ENCODE measurements at places on chromosomes 12 and 14.

- no peak for DNase-seq
These were observed 28.6 kb downstream of the USP44 start for GRCh38 chr12:95522692-95523091.

DNA sequence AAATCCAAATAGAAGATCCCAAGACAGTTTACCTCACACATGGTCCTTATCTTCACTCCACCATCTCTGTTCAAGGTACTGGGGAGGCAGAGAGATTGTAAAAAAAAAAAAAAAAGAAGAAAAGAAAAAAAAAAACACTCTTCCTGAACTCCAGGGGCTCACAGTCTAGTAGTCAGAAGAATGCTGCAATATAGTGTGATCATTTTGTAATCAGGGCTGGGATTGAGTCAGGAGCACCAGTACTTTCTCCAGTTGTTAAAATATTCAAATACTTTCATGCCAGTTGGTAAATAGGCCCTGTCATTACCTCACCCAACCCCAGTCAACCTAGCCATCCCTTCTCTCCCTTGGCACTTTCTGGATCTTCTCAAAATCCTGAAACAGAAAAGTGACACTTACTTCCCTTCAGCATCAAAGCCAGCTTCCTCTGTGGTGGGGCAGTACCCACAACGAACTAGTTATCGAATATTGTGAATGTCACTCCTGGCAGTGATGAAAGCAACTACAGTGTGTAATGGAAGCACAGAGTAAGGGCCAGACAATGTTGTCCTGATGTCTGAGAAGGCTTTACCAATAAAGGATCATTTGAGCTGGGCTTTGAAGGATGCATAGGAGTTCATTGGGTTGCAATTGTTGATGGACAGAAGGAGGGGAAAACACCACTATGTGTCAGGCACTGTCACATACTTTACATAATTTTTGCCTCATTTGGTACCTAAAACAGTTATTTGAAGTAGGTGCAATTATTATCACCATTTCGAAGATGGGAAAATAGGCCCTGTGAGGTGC, 44.3 kb upstream of the HSPB8 start:
- DNase-seq = no peak

- DNase-seq = peak; percentile 53
These were observed 138.9 kb downstream of the HMGA2 start for GRCh38 chr12:65962921-65963861.

GRCh38 chr12:110554184-110554583, 28.9 kb downstream of the PPTC7 start:
- DNase-seq = no peak

- peak; percentile 2 for DNase-seq
These were observed 133.7 kb downstream of the PAPOLA start for GRCh38 chr14:96635850-96636249.

DNA sequence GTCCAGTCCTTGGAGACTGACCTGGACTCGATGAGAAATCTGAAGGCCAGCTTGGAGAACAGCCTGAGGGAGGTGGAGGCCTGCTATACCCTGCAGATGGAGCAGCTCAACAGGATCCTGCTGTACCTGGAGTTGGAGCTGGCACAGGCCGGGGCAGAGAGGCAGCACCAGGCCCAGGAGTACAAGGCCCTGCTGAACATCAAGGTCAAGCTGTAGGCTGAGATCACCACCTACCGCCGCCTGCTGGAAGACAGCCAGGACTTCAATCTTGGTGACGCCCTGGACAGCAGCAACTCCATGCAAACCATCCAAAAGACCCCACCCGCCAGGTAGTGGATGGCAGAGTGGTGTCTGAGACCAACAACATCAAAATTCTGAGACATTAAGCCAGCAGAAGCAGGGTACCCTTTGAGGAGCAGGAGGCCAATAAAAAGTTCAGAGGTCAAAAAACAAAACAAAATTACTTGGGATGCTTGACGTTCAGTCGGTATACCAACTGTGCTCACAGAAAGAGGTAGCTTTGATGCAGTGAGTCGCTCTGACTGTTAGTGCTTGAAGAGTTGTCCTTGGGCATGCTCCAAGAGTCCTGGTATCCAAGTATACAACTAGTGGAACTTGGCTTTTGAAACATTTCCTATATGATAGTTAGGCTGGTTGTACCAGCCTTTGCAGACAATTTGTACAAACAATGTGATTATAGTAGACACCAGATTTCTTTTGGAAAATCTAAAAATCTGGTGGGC, 4.8 kb downstream of the MED6 start:
- DNase-seq = no peak

DNA sequence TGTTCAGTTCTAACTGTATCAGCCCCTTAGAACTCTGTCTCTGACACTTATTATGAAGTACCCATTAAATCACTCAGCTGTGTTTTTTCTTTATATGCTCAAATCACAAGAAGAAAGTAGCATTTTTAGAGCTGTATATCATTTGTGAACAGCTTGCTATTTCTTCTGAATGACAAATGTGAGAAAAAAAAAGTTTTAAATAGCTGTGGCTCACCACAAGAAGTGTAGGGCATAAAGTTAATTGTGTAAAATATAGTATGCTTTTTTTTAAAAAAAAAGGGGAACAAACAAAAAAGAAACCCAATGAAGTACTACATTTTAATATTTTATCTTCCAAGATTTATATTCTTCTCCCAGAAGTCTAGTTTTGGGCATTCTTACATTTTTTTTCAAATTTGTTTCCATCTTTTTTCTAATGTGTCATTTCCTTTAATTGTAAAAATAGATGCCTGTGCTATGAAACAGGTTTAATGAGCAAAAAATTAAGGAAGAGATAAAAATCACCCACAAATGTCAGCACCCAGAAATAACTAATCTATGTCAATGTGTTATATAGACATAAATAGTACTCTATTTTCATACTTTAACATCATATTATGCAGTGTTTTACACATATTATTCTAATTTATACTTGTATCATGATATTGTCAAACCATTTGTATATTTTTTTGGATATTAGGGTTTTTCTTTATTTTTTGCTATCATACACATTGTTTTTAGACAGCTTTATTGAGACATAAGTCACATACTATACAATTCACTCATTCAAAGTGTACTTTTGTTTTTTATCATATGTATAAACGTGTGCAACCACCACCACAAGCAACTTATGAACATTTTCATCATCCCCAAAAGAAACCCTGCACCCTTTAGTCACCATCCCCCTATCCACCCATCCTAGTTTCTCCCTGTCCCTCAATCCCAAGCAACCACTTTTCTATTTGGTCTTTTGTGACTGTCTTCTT, 22.4 kb upstream of the LRRK2 start:
- no peak for DNase-seq

DNA sequence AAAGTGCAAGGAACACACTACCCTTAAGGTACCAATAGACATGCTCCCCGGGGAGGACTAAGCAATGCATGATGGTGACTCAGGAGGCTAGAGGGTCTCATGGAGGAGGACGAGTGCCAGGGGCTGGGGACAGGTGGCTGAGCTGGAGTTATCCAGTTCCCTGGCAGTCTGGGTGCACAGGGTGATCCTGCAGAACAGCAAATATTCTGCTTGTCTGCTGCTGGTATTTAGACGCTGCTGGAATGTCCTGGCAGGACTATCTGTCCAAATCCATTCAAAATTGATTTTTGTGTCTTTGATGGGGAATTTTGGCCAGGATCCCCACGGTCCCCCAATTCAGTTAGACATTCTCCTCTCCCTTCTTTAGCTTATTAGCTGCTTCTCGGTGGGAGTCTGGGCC, 138.7 kb downstream of the C12orf75 start:
- no peak for DNase-seq

DNA sequence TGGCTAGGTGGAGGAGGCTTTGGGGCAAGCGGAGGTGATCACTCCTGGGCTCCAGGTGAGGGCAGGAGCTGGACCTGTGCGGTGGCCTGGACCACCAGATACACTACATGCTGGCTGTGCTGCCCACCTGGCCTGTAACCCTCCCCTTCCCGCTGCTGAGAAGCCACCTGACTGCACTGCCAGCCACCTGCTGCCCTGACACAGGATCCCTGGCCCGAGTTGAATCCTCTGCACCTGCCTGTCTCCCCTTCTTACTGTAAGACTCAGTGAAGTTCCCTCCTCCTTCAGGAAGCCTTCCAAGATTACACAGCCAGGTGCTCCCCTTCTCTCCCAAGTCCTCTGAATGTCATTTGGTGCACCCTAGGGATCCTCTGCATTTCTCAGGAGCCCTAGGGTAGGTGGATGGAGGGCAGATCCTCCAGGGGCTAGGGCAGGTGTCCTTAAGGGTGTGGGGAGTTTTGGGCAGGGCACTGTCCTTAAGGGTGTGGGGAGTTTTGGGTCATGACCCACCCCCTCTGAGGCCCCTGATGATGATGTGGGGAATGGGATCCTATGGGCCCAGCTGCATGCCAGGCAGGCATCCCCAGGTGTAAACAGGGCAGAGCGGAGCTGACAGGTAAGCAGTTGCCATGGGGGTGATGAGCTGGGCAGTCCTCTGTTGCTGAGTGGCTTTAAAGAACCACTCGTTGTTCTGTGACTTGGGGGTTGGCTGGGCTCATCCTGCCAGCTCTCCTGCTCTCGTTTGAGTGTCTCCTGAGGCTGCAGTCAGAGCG, 6.7 kb upstream of the MTA1 start:
- no peak for DNase-seq

DNA sequence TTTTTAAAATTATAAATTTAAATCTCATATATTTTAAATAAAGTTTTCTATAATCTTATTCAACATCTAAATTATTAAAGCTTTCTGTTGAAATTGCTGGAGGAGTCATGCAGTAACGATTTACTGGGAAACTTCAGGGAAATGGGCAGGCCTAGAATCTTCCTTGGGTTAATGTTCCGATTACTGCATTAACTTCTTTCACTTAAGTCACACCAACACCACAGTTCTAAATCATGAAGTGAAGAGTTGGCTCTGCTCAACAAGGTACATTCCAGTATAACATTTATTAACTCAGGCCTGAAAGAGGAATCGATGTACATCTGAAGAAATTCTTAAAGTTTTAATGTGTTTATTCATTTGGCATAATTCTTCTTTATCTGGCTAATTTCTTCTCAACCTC, 244.3 kb downstream of the CCER1 start:
- DNase-seq = no peak

DNA sequence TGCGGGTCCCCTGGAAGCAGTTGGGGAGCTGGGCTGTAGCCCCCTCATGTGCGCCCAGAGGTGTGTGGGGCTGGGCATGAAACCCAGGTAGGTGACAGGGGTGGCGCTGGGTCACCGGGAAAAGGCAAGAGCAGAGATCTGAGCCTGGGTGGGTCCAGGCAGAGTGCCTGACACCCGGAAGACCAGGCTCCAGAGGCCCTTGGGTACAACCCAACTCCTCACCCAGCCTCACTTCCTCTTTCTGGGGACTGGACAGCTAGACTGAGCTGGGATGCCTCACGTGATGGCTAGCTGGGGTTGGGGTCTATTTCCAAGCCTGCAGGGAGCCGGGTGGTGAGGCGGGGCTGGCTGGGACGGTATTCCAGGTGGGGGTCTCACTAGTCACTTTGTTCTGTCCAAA, 16.3 kb upstream of the CYP46A1 start:
- no peak for DNase-seq

GRCh38 chr14:23160924-23161522, 22.4 kb downstream of the SLC7A8 start:
- no peak for DNase-seq

GRCh38 chr12:76402259-76402658, 54.0 kb upstream of the BBS10 start:
- no peak for DNase-seq

GRCh38 chr12:29589286-29589820, 91.9 kb upstream of the OVCH1 start:
- DNase-seq = no peak

DNA sequence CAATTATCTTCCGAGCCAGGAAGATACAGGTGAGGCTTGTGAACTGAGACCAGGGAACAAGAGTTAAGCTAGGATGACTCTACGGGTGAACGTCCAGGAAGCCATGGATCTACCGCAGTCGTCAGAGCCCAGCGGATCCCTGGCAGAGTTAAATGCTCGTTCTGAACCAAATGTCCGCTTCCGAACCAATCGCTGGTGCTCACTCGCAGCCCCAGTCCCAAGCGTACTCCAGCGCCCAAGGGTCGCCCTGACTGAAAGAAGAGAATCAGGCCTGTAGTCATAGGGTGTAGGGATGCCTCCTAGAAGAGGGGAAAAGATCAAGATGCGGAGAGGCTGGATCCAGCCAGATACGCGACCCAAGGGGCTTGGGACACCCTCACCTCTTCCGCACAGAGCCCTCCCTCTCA, 283 bp downstream of the VIPAS39 start:
- DNase-seq = no peak

GRCh38 chr14:38544776-38545175, 288.9 kb upstream of the CLEC14A start:
- DNase-seq = no peak

DNA sequence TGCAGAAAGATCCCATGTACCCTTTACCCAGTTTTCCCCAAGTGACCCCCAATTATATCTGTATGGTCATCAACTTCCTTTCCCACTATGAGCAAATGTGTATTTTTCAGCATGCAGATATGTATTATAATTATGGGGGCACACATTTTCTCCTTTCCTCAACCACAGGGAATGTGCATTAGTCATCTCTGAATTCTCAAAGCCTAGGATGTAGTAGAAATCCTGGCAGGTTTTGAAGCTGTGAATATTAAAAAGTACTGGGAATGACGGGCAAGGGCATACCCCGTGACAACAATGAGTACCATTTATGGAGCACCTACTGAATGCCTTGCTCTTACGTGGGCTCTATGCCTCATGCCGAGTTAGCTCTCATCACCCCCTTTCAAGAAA, 71.5 kb downstream of the VWF start:
- no peak for DNase-seq

DNA sequence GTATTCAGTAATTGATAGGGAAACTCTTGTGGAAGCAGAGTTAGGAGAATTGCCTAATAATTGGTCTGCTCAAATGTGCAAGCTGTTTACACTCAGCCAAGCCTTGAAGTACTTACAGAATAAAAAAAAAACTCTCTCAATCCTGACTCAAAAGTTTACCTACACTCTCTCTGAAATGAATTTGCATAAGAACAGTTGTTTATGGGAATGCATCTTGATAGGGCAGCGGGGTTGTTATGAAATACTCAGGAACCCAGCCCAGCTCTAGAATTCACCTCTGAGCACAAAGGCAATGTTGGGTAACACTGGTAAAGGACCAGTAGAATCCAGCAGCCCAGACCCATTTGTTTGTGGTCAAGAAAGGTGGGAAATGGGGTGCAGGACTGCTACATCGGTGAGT, 267.0 kb downstream of the CPNE8 start:
- no peak for DNase-seq

- DNase-seq = no peak
These were observed 305.5 kb downstream of the CEP128 start for GRCh38 chr14:80636071-80636470.

Data from HEK293T (cell line).